Suppressor macrophage treated with lipopolysaccharide for 4 hours (primary cell): ENCODE measurements at places on chromosomes 6 and 20.

GRCh38 chr20:44532981-44533331 is 11.1 kb upstream of the SERINC3 start:
- no peak for DNase-seq

DNA sequence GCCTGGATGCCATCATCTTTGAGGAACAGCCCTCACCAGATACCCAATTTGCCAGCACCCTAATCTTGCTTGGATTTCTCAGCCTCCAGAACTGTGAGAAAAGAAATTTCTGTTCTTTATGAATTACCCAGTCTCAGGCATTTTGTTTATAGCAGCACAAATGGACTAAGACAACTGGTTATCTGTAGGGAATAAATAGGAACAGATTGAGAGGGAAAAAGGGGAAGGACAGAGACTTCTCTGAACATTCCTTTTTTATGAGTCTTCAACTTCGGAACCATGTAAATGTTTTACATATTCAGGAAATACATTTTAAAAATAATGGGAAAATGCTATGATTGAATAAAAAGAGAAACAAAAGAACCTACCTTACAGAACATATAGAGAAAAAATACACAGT is 20.9 kb downstream of the KCTD20 start:
- DNase-seq = no peak

GRCh38 chr6:118697554-118697953 is 46.2 kb upstream of the CEP85L start:
- no peak for DNase-seq

- no peak for DNase-seq
Observed at GRCh38 chr6:169625376-169625775, 76.5 kb downstream of the WDR27 start.

- no peak for DNase-seq
Observed at GRCh38 chr6:144548536-144548935, 263.4 kb downstream of the UTRN start.

DNA sequence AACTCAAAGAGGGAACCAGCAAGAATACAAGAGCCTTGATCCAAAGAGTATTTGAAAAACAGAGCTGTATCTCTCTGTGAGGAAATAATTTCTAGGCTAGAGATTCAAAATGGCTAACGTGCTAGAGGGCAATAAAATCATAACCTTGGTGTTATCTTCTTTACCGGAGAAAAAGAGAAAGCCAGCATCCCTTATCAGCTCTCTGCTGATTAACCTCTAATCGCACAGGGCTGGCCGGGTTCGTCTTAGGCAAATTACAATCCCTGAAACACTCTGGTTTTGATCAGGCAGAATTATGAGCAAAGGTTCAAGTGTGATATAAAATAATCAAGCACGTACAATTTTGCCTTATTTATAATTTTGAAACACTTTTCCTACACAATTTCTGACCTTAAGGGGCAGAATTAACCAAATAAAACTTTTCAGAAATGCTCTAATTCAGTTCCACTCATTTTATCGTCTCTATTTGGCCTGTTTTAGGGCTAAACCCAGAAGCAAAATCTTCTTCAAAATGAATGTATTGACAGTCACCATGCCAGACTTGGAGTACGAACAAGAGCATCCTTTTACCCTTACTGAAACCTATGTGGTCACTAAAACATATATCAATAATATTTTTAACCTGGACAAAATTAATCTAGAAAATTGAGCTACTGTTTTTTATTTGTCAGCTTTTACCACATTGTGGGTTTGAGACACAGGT is 13.7 kb downstream of the PSMB9 start:
- DNase-seq = no peak

- DNase-seq = no peak
Observed at GRCh38 chr20:60244373-60245146, 286.3 kb downstream of the CDH26 start.

GRCh38 chr6:123904228-123904627 is 100.6 kb downstream of the NKAIN2 start:
- no peak for DNase-seq
